ENCODE measurements at places on chromosomes 12 and 14.

DNA sequence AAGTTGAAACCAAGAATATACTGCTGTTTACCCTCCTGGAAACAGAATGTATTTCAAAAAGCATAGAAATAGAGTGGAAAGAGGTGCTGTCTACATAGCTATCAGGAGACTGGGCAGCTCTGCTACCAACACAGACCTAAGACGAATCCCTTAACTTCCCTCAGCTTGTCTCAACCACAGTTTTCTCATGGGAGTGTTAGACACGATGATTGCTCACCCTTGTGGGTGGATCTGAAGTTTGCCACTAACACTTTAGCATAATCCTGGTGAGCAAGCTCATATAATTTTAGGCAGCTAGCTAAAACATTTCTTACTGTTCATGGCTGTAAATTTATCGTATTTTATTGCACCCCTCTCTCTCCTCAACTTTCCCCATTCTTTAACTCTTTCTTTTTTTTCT, 38.5 kb downstream of the C12orf75 start:
- peak; percentile 84 for DNase-seq

GRCh38 chr12:80707126-80707829, at the start of gene MYF6:
MYF6 (plus strand) TSS chr12:80707634; CDS start chr12:80707720, 86 bp downstream.
- DNase-seq, result no peak

DNA sequence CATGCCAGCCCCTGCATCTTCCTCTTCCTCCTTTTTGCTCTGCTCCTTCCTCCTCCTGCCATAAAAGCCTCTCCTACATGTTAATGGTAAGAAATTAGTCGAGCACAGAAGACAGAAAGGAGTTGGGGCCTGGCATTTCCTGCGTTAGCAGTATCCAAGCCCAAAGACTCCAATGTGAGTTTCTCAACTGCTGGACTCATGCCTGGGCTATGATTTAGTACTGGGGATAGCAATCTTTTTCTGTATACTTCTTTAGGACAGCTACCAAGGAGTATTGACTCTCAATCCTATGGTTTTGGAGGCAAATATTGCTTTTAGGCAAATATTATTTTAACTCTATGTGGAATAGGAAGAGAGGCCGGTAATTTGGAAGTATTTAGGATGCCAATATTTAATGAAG, 18.0 kb upstream of the SLC38A4 start:
- peak; percentile 81 for DNase-seq

DNA sequence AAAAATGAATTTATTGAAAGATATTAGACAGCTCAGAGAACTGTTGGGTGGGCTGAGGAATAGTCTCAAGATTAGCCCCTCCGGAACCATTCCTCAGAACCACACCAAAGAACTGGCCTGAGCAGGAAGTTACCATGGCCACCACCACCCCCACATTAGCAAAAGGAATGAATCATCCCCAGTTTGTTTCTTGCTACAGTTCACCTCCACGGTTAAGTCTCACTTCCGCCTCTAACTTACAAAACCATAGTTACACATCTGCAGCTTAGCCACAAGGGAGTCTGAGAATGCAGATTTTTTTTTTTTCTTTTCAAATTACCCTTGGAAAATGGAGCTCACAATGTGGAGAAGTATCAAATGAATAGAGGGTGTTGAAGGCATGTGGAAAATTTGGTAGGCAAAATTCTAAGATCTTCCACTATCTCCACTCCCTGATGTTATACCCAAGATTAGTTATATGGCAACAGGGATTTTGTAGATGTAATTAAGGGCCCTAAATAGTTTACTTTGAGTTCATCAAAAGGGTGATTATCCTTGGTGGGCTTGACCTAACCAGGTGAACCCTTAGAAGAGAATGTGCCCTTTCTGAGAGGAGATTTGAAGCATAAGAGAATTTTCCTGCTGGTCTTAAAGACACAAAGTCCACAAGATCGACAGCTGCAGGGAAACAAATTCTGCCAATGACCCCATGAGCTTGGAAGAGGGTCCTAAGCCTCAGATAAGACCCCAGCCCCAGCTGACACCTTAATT, 129.8 kb upstream of the KRR1 start:
- DNase-seq, result peak; percentile 91

DNA sequence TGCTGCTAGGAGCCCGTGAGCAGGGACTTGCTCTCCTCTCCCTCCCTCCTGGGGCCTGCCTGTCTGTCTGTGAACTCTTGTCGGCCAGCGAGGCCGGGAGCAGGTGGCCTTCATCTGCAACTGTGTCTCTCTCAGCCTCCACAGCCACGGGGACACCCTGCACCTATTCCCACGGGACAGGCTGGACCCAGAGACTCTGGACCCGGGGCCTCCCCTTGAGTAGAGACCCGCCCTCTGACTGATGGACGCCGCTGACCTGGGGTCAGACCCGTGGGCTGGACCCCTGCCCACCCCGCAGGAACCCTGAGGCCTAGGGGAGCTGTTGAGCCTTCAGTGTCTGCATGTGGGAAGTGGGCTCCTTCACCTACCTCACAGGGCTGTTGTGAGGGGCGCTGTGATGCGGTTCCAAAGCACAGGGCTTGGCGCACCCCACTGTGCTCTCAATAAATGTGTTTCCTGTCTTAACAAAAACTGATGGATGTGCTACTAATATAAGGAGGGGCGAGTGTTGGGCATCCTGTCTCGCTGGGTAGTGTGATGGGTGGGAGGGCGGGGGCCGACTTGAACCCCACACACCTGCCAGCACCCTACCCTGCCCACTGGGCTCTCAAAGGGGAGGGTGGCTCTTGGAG, 34.8 kb downstream of the MEG3 start:
- no peak for DNase-seq

GRCh38 chr14:77306416-77306815, 14.3 kb downstream of the POMT2 start:
- DNase-seq, result peak; percentile 50

GRCh38 chr14:65074449-65075150, 27.7 kb downstream of the MAX start:
- DNase-seq, result no peak

GRCh38 chr12:56676851-56677580, 11.1 kb downstream of the PTGES3 start:
- no peak for DNase-seq

- DNase-seq, result no peak
Observed at GRCh38 chr12:15505616-15506015, 183.3 kb downstream of the PTPRO start.

GRCh38 chr12:26389343-26389742, 194.0 kb downstream of the SSPN start:
- no peak for DNase-seq

GRCh38 chr12:105741786-105742566, 396.8 kb downstream of the NUAK1 start:
- DNase-seq, result peak; percentile 96

DNA sequence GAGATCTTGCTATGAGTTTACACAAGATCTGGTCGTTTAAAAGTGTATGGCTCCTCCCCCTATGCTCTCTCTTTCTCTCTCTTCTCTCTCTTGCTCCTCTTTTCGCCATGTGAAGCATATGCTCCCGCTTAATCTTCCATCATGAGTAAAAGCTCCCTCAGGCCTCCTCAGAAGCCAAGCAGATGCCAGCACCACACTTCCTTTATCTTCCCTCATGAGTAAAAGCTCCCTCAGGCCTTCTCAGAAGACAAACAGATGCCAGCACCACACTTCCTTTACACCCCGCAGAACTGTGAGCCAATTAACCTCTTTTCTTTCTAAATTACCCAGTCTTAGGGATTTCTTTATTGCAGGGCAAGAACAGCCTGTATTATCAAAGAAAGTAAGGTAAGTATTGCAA, 152.4 kb downstream of the SEC23A start:
- no peak for DNase-seq

DNA sequence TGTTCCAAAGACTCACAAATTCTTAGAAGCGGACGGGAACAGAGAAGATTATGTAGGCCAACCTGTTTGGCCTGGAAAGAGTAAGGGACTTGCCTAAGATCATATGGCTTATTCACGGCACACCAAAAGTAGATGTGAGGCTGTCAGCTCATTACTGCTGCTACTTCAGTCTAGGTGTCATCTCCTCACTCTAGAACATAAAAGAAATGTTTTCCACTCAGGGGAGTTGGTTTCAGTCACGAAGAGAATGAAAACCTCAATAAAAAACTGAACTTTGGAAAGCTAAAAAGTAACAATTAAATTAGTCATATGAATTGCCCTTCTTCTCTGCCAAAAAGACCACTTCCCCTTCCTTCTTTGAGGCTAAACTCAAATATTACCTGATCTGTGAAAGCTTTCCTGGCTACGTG, 658 bp upstream of the CEP128 start:
- no peak for DNase-seq
